Activated CD8-positive, alpha-beta memory T cell treated with anti-CD3 and anti-CD28 coated beads for 1 hour (primary cell): ENCODE measurements at places on chromosomes 3 and 15.

- no peak for DNase-seq
These were observed 937.6 kb downstream of the MCTP2 start for GRCh38 chr15:95168951-95169431.

GRCh38 chr3:95434491-95434890, 1371.6 kb downstream of the NSUN3 start:
- DNase-seq: no peak

DNA sequence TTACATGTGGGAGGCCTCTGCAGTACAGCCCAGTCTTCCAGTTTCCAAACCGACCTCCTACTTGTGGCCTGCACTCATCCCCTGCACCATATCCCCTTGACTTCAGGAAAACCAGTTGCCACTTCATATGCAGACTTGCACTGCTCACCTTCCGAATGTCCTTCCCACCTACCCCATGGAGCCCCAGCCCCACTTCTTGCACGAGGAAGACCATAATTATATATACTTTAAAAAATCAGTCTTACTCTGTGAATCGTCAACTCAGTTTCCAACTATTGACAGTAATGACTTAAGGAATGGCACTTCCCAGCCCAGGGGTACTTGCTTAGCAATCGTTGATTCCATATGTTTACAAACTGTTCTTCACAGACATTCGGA, 136.1 kb downstream of the OPA1 start:
- DNase-seq: no peak

GRCh38 chr15:74196175-74196574, 6.4 kb downstream of the STRA6 start:
- DNase-seq: no peak

- no peak for DNase-seq
These were observed 41.5 kb downstream of the GPD1L start for GRCh38 chr3:32147933-32148332.

- DNase-seq: no peak
These were observed 66.6 kb downstream of the ARPP21 start for GRCh38 chr3:35705904-35706303.

GRCh38 chr3:115788921-115789470, 165.7 kb downstream of the GAP43 start:
- no peak for DNase-seq

GRCh38 chr3:25697553-25697952, 32.8 kb upstream of the TOP2B start:
- DNase-seq: no peak

DNA sequence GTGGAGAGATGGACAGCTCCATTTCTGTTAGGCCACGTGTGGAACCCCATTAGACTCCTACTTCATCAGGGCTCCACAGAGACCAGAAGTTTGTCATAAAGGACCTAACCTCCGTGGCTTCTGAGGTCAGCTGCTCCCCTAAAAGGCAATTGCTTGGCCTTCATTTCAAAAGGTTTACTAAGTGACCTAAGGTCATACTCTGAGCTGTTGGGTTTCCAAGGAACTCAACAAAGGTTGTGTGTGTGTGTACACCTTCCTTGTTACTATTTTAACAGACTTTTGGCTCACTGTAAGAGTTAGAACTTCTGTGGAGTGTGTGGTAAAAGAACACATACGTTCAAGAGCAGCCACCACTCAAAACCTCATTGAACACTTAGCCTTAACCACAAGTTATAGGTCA, 73.9 kb downstream of the SEC22A start:
- no peak for DNase-seq

DNA sequence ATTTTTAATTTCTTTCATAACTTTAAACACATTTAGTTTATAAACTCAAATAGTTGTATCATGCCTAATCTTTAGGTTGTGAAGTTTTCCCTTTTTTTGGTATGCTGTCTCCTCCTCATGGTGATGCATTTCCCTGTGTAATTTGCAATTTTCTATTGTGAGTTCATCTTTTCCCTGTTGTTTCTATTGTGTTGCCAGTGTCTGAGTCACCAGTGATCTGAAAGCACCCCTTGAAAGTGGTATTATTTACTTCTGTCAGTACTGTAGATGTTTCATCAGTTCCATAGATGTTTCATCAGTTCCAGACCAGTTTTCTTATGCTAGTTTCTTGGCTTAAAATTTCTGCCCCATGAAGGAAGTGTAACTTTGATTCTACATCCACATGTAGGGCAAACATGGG, 80.6 kb downstream of the OXSM start:
- DNase-seq: no peak

GRCh38 chr15:82532383-82532990, 7.8 kb downstream of the RPS17 start:
- DNase-seq: no peak

DNA sequence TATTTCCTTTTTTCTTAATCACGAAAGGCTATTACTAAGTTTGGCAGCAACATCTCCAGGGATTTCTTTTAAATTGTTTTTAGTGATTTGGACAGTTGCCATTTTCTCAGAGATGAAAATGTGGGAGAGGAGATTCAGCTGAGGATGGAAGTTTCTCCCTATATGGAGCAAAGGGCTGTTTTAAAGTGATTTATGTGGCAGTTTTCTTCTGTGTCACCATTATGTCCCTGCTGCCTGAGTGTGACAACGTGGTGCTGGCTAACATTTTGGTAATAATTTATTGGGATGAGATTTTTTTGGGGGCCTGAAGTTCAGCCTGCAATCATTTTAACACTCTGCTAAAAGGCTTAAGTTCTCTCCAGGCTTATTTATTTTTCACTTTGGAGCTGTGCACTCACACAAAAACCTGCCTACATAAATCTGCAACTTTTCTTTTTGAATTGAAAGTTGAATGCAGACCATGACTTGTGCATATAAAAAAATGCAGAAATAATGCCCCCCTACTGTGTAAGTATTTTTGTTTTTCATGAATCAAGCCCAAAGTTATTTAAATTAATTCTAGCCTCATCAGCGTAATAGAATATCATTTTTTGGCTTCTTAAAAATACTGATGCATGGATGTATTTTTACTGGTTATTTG, 210.9 kb downstream of the ZIC1 start:
- DNase-seq: no peak

GRCh38 chr3:194872669-194872977, 186.9 kb downstream of the FAM43A start:
- no peak for DNase-seq

DNA sequence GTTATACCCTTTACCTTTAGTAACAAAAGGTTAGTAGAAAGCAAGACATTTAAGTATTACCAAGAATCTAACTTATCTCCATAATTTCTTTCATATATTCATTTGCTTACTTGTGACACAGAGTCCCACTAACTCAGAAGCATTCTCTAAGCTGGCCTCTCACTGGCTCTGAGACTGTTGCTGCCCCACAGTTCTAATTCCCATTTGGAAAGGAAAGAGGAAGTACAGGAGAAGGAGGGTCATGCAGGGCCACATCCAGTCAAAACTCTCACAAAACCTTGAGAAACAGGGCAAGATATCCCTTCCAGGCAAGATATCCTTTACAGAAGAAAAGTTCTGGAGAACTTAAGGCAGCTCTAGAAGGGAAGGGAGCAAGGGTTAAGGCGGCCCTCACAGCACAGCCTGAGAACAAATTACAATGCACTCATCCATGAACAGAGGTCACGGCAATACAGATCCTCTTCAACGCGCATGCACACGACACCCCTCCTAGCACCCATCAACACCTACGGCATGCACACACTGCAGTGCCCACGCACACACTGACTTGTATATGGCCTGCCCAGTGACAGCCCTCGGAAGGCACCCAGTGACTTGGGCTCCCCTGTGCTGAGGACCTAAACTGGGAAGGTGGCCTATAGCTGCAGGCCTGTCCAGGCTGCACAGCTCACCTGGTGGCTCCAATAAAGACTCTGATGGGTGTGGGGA, 13.0 kb upstream of the MYO5C start:
- DNase-seq: no peak

GRCh38 chr15:59138243-59138642, 33.3 kb downstream of the CCNB2 start:
- peak; percentile 29 for DNase-seq

GRCh38 chr3:38548154-38548931, 52.2 kb downstream of the EXOG start:
- no peak for DNase-seq

DNA sequence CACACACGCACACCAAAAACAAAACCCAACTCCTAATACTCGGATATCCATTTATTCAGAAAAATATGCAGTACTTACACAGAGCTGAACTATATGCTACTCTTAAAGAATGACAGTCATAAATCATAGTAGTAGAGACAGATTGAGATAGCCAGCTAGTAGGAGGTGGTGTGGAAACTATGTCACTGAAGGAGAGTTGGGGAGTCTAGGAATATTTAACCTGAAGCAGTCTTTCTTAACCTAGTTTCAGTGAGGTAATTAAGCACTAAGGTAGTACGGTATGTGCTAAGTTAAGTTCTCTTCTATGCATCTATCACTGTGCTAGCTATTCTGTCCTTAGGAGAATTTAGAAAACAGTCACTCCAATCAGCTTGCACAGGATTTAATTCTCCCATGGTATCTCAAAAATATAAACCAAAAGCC, 54.2 kb downstream of the ANKRD28 start:
- DNase-seq: no peak
